NCI-H187 treated with DMSO at 0.1 percent for 48 hours (cell line): ENCODE measurements at places on chromosomes 3 and 15.

GRCh38 chr3:158711886-158712285 is 20.4 kb downstream of the RARRES1 start:
- DNase-seq: no peak

GRCh38 chr3:123758081-123758564 is 126.0 kb downstream of the MYLK start:
- DNase-seq: peak; percentile 86

- no peak for DNase-seq
Observed at GRCh38 chr15:33700695-33701303, 267.5 kb upstream of the CHRM5 start.

GRCh38 chr3:98027085-98027446 is 8.0 kb downstream of the GABRR3 start:
- no peak for DNase-seq

GRCh38 chr15:72998226-72998625 is 54.0 kb upstream of the NEO1 start:
- DNase-seq: no peak

- no peak for DNase-seq
Observed at GRCh38 chr3:13877911-13878280, 2.0 kb downstream of the WNT7A start.

- no peak for DNase-seq
Observed at GRCh38 chr3:62918777-62919176, 43.6 kb upstream of the CADPS start.
